ENCODE measurements at places on chromosomes 16 and 17.
A peak's percentile ranks its signal among the peaks of the same experiment; 100 is the strongest.

DNA sequence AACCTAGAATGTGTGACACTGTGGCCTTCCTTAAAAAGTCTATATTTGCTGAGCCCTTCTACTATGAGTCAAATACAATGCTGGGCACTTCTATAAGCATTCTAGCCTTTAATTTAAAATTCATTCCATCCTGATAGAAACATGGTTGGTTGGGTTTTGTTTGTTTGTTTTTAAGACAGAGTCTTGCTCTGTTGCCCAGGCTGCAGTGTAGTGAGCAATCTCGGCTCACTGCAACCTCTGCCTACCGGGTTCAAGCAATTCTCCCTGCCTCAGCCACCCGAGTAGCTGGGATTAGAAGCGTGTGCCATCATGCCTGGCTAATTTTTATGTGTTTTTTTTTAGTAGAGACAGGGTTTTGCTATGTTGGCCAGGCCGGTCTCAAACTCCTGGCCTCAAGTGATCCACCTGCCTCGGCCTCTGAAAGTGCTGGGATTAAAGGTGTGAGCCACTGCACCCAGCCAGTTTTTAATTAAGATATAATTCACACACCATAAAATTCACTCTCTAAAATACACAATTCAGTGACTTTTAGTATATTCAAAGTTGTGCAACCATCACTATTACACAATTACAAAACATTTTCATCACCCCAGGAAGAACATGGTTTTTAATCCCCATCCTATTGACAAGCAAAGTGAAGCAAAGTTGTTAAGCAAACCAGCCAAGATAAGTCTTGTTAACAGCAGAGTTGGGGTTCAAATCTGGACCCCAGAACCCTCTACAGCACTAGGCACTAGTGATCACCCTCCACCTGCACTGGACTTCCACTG, 42.8 kb downstream of the CMTM4 start:
- DNase-seq = no peak

DNA sequence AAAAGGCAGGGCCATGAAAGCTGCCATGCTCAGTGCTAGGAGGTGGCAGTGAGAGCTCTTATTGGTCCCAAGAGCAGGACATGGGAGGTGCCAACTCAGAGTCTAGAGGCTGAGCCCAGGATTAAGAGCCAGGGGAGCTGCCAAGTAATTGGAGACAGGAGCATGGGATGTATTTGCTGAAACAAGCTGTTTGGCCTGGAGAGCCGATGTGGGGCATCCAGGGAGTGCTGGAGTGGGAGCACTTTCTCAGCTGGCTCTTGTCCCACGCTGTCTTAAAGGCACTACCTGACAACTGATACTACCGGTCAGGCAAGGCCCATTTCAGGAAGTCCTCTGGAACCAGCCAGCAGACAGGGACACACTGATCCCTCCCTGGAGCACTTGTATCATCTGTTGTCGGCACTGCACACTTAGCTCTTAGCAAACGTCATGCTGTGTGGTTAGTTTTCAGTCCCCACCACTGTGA, 19.3 kb downstream of the ANKFN1 start:
- peak; percentile 13 for DNase-seq

DNA sequence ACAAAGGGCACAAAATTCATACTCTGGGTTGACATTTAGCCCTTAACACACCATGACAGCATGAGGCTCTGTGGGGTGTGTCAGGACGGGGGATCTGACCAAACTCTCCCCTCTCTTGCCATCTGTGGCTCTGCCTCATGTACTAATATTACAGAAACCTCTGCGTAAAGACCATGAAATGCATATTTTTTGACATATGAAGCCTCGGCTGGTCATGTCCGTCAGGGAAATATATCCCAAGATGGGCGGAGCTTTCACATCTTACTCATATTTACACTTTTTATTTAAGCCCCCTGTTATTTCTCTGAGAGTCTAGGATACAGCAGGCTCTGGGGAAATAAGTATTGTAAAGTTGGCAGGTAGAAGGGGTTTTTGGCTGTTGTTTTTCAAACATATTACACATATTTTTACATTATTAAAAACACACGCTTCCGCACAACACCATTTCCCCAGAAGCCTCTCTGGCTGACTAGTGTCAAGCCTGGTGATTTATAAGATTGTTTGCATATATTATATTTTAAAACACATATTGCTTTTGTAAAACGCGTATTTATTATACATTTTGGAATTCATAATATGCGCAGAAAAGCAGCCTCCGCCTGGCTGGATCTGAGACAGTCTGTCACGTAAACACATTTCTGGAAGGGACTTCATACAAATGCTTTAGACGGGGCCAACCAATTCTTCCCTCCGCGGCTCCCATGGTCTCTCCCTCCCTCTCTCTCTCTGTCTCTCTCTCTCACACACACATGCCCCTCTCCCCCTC, 237.7 kb upstream of the ZFHX3 start:
- no peak for DNase-seq

- no peak for DNase-seq
Observed at GRCh38 chr17:28849281-28849680, 5.5 kb upstream of the ERAL1 start.

- DNase-seq = no peak
Observed at GRCh38 chr17:72116661-72117521, 3.9 kb upstream of the SOX9 start.

GRCh38 chr16:333406-334094, 19.0 kb downstream of the AXIN1 start:
- DNase-seq = no peak

- no peak for DNase-seq
Observed at GRCh38 chr16:23931199-23931598, 95.4 kb downstream of the PRKCB start.

GRCh38 chr17:68961214-68961882, 6.2 kb upstream of the ABCA8 start:
- no peak for DNase-seq

DNA sequence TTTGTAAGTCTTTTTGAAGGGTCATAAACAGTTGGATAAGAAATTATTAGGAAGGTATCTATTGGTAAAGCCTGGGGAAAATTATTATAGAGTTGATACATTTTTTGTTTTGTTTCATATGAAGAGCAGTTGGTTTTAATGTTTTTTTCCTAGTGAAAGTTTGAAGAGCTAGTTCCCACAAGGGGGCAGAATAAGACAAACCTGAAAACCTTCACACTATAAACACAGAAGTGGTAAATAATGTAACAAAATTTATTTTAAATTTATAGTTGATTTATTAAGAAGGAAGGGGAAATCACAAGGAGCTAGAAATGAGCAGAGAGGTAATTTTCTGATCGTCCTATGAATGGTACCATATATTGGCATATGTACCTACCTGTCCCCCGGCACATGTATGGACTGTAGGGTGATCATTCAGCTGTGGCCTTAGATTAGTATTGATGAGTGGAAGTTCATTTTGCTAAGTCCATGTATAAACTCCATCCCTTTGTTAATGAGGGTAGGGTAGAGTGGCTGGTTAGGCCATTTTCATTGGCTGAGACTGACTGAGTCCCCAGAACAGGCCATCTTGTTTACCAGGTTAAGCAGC, 116.3 kb downstream of the TANC2 start:
- DNase-seq = no peak

DNA sequence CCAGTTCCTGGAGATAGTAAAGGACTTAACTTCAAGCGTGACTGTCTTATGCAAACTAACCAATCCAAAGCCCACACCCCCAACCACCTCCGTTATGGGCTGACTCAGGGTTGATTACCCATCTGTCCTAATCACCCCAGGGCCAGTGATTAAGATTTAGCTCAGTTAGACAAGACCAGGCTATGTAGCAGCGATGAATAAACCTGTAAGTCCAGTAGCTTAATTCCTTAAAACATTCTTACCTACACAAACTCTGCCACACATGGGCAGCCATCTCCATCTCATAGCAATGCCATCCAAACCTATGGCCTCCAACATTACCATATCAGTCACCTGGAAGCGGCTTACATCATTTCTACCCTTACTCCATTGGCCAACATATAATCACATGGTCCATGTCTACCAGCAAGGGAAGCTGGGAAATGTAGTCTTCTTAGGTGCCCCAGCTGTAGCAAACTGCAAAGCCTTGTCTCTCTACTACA, 266.7 kb downstream of the SHISA9 start:
- DNase-seq = peak; percentile 4

GRCh38 chr16:72172105-72173034, at the start of gene PMFBP1:
PMFBP1 (minus strand) TSS chr16:72172155; CDS start chr16:72171208, 947 bp downstream.
- DNase-seq = no peak

DNA sequence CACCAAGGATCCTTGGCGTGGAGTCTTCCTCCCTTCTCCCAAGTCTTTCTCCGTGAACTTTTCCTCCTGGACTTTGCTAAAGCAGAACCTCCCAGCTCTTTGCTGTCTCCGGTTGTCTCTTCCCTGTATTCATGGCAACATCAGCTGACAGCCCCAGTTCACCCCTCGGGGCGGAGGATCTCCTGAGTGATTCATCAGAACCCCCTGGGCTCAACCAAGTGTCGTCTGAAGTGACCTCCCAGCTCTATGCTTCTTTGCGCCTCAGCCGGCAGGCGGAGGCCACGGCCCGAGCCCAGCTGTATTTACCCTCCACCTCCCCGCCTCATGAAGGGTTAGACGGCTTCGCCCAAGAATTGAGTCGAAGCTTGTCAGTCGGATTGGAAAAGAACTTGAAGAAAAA, 943 bp downstream of the CNTROB start:
- DNase-seq = peak; percentile 16

DNA sequence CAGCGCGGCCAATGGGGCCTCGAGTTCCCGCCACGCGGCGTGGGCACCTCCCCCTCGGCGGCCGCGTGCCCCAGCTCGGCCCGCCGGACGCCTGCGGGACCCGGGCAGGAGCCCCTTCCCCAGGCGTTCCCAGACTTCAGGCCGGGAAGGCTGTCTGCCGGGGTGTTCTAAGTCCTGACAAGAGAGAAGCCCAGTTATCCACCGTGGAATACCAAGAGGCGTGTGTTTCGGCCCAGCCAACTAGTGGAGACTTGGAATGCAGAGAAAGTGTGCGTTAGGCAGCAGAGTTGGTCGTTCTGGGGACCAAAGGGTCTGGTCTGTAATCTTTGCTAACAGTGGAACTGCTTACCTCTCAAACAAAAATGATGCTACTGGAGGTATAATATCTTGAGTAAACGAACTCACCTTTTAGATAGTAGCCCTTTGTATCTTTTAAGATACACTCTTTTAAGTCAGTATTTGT, 251 bp upstream of the HSF5 start:
- DNase-seq = no peak

DNA sequence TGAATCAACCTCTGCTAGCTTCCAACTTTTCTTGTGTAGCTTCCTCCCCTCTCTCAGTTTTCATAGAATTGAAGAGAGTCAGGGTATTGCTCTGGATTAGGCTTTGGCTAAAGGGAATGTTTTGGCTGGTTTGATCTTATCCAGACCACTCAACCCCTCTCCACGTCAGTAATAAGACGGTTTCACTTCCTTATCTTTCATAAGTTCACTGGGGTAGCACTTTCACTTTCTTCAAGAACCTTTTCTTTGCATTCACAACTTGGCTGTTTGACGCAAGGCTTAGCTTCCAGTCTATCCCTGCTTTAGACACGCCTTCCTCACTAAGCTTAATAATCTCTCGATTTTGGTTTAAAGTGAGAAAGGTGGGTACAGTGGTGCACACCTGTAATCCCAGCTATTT, 29.7 kb upstream of the OR1A2 start:
- DNase-seq = no peak

DNA sequence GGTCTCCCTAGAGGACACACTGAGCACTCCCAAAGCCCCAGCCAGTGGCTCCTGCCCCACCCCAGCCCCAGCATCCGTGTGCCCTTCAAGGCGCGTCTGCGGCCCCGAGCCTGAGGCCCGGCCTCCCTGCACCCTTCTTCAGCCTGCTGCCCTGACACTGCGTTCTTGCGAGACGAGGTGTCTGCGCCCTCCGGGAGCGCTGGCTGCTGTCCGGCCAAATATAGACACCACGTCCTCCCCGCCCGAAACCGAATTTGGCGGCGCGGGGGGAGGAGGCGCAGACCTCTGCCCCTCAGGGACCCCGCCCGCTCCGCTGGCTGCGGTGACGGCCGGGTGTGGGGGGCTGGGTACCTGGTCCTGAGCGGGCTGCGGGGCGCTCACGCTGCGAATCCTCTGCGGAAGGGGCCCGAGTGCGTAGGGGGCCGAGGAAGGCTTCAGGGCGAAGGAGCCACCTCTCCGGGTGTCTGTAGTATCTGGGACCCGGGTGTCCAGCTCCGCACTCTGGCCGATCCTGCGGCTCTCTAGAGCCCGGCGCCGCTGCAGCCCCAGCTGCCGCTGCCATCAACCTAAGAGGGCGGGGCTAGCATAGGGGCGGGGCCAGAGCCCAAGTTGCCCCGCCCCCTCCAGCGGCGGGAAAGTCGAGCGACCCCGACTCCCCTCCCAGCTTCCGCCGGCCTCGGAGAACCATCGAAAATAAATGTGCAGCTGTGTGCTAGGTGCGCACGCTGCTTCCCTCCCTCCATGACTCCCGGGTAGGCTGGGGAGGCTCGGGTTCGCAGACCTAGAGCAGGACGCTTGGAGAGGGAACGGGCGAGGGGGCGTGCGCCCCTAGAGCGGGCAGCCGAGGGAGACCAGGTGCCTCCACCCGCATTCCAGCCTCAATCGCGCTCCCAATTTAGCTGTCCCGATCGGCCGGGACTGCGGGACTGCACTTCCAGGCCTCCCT, at the start of gene CORO6:
Gene CORO6 (minus strand): TSS at position 576 of the 946 bp plus-strand sequence. CDS start 1,491 bp downstream, outside the sequence.
- no peak for DNase-seq

DNA sequence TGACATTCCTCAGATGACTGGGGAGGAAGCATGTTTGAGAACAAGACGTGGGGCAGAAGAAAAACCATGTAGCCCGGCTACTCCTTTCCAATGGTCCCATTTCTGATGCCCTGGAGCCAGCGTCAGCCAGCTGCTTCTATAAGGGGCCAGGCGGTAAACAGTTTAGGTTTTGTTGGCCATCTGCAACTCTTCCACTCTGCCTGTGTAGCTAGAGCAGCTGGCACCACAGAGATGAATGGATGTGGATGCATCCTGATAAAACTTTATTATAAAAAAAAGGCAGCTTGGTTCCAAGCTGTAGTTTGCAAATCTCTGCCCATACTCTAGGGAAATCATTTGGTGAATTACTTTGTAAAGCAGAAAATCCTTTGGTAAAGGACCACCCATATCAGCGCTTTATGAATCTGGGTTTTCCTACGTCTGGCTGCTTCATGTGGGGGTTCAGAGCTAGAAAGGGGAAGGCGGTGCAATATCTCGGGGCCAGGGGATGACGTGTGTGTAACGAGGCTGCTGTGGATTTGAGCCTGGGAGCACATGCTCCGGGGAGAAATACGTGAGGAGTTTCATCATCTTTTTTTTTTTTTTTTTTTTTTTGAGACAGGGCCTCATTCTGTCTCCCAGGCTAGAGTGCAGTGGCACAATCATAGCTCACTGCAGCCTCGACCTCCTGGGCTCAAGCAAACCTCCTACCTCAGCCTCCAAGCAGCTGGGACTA, 3.4 kb upstream of the SRL start:
- no peak for DNase-seq

GRCh38 chr16:57192720-57193486, 6.8 kb downstream of the RSPRY1 start:
- DNase-seq = no peak

DNA sequence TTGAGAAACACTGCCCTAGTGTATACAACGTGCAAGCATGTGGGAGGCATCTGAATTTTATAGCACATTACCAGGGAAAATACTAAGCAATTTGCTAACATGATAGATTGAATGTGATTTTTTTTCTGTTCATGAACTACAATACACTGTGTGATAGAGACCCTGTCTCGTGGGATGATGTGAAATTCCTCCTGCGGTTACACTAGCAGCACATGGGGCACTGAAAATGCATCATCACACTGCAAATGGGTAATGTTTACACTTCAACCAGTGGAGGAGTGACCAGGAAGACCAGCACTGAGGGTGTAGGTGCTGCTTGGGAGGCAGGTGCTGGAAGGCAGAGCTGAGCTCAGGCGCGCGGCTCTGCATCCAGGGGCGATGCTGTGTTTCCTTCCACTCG, 28.8 kb downstream of the ORC6 start:
- DNase-seq = no peak
